MV-4-11 (cell line): ENCODE measurements at places on chromosomes 1 and 21.

- DNase-seq, result no peak
Measured at GRCh38 chr1:229105109-229105508, 165.8 kb upstream of the RAB4A start.

DNA sequence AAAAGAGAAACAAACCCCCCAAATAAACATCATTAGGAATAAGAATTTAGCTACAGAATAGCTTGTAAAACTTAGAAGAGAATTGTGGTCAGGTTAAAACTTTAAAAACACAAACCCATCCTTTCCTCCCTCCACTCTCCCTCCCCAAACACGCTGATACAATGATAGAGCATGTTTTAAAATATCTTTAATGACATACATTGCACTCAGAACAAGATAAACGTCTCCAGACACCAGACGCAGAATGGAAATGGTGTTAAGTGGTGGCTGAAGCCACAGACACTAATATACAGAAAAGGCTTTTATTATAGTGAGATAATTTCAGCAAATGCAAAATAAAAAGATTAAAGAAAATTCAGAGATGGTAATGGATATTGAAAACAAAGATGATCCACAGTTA, 58.9 kb upstream of the SAMD13 start:
- no peak for DNase-seq

- DNase-seq, result no peak
Measured at GRCh38 chr1:214493126-214493796, 58.1 kb downstream of the PTPN14 start.

DNA sequence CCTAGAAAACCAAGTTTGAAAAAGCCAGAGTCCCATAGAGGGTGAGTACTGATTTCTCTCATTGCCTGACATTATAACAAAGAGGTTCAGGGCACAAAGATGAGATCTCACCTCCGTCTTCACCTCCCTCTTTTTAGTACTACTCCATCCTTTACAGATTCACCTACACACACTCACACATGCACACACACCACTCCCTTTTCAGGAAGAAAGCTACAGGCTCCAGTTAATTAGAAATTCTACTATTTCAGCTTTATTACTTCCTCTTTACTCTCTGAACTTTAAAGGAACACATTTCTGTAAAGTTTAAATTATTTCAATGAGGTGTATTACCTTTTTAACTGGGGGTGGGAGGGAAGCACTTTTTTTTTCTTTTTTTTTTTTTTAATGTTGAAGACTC, 59.6 kb upstream of the PRDX6 start:
- DNase-seq, result no peak

GRCh38 chr1:166169182-166169581, 2.4 kb upstream of the FAM78B start:
- DNase-seq, result no peak

DNA sequence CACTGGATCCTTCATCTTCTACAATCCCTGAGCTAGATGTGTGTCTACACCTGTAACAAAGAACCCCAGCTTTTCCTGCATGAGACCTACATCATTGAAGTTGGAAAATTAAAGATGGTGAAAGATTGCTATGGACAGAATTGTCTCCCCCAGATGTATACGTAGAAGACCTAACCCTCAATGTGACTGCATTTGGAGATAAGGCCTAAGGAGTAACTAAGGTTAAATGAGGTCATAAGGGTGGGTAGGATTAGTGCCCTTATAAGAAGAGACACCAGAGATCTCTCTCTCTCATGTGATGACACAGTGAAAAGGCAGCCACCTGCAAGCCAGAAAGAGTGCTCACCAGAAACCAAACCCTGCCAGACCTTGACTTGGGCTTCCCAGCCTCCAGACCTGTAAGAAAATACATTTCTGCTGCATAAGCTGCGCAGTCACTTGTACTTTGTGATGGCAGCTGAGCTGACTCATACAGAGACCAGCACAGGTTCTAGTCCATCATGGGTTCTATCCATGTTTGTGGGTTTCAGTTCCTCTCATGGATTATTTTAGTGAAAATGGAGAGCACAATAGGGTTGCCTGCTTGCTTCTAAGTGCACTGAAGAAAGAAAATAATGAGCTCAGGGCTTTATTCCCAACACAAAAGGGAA, 180.8 kb downstream of the TPR start:
- peak; percentile 92 for DNase-seq

DNA sequence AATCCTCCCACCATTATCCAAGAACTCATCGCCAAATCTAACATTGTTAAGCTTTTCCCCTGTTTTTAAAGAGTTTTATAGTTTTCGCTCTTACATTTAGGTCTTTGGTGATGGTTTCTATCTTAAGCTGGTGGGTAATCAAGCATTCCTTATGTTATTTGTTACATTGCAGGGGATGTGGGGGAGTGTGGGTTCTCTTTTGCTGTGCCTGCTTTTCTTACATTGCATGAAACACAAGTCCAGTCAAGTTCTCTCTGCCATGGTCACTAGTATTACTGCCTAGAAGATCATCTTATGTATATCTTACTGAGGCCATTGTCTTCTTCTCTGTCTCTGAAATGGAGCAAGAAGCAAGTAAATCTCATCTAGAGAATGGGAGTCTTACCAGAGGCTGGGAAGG, 27.3 kb upstream of the S100A7 start:
- no peak for DNase-seq

DNA sequence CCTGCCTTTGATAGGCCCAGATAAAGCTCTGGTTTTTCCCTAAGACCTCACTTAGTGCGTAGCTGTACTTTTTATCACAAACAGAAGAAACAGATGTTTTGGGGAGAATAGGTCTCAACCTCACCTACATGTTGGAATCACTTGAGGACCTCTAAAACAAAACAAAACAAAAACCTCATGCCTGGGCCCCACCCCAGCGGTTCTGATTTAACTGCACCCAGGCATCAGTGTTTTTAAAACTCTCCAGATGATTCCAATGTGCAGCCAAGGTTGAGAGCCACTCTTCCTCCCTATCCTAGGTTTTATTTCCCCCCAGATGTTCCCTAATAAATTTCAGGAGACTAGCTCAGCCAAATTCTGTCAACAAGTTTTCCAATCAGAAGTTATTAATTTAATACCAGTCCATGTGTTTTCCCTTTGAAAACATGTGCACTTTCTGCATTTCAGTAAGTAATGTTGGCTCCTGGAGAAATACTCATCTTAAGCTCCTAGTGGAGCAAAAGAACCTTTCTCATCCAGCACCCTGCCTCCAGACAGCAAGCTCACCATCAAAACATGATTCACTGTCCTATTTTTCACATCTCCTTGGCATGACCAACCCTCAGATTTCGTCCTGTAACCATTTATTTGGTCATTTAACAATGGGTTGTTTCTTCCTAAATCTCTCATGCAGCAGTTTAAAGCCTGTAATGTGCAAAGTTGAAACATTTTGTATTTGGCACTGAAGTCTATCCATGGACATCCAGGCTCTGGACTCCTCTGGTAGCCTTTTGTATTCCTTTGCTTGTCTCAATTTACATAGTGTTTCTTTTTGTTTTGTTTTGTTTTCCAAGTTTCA, 27.5 kb downstream of the LRRC8C start:
- no peak for DNase-seq

DNA sequence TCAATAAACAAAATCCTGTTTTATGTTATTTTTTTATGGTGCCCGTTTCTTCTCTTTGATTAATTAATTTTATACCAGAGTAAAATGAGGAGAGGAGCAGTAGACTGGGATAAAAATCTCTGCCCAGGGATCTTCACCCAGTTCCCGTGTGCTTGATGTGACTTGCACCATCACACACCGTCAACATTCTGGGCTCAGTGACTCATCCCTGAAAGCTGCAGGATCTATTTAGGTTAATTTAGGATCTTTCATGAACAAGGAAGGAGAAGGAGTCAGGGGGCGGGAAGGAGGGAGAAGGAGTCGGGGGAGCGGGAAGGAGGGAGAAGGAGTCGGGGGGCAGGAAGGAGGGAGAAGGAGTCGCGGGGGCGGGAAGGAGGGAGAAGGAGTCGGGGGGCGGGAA, 182.4 kb downstream of the SMYD3 start:
- DNase-seq, result no peak
